ENCODE measurements at places on chromosomes 7 and 10.

DNA sequence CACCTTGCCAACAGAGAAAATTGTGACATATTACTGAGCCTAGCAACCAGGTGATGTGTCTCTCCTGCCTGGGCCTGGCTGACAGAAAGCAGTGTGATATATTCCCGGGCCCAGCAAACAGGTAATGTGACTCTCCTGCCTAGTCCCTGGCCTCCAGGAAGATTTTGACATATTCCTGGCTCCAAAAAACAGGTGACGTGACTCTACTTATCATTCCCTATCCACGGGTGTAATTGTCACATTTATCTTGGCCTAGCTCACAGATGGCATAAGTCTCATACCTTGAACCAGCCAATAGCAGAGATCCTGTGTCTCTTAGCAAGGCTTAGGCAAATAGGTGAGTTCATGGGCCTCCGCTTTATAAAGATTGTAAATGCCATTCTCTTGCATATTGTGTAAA, 49.6 kb upstream of the ZNF680 start:
- no peak for DNase-seq

DNA sequence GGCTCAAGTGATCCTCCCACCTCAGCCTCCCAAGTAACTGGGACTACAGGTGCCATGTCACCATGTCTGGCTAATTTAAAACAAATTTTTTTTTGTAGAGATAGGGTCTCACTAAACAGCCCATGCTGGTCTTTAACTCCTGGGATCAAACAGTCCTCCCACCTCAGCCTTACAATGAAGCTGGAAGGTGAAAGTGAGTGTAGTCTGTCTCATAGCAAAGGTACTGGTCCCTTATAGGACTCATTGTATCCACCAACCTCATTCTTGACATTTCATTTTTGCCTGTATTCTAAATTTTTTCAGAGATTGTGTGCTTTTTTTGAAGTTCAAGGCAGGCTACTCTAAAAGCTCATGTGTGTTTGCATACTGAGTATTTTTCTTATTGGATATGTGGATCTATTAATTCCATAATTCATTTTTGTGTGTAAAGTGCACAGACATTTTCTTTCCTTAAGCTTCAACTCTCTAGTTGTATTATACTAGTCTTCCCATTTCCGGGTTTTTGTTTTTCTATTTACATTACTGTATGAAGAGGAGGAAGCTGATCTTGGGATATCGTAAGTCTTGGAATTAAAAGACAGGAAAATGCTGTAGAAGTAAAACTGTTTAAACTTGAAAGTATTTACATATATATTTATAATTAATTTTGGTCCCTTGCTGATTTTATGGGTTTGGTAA, 13.3 kb downstream of the KMT2E start:
- no peak for DNase-seq

GRCh38 chr10:128072941-128073645, 53.1 kb downstream of the MKI67 start:
- DNase-seq = no peak

DNA sequence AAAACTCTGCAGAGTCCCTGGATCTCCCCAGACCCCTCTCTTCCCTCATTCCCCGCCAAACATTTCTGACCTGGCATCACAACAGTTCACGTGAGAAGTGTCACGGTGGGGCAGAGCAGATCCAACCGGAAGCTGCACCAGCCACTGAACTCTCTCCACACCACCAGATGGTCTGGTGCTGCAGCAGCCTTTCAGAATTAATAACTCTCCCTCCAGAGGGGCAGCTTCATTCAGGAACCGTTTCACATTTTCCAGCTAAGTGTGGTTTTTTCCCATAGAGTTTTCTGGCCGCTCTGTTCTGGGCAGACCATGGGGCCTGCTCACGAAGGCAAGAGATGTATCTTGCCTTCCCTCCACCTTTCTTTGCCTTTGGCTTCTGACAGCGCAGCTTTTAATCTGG, 486.7 kb upstream of the GALNT17 start:
- no peak for DNase-seq

DNA sequence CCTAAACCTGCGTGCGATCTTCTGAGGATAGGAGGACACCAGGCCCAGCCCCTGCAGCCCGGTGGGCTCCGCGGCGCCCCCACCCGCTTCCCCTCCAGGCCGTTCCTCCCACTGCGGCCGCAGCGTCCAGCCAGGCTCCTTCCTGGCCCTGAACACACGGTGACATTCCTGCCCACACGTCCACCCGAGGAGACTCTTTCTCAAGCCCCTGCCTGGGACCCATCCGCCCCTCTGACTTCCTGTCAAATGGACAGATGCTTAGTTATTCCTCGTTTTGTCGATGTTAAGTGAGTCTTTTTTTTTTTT, 32.4 kb upstream of the RNF32 start:
- DNase-seq = no peak

DNA sequence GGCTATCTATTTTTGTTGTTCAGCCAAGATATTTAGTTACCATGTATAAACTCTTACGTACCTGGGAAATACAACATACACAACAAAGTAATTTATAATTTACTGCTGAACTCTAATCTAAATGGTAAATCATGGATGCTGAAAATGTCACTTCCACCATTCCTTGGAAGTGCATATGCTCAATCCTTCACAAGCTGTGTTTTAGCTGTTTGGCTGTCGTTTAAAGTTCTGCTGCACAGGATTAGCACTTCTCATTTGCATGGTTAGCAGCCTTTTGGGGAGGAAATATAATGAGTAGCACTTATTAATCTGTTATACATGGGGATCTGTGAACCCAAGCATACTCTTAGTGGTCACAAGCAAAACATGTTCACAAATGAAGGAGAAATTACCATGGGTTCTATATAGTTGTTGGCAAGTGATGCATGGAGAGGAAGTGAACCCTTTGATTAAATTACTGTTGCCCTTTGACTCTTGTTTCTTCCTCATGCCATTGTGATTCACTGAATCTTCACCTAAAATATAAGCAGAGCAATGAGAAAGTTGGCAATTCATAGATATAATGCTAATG, 18.5 kb downstream of the PIK3CG start:
- no peak for DNase-seq

- DNase-seq = no peak
Measured at GRCh38 chr10:101446071-101446470, 92.1 kb downstream of the BTRC start.

GRCh38 chr10:52319926-52320325, 5.8 kb downstream of the DKK1 start:
- no peak for DNase-seq

- DNase-seq = no peak
Measured at GRCh38 chr7:131765575-131765974, 209.1 kb upstream of the PODXL start.

- no peak for DNase-seq
Measured at GRCh38 chr7:147483634-147484292, 1106.8 kb upstream of the C7orf33 start.

- no peak for DNase-seq
Measured at GRCh38 chr10:130634816-130635215, 498.6 kb downstream of the GLRX3 start.

GRCh38 chr7:108347616-108348015, 108.6 kb downstream of the NRCAM start:
- DNase-seq = no peak

DNA sequence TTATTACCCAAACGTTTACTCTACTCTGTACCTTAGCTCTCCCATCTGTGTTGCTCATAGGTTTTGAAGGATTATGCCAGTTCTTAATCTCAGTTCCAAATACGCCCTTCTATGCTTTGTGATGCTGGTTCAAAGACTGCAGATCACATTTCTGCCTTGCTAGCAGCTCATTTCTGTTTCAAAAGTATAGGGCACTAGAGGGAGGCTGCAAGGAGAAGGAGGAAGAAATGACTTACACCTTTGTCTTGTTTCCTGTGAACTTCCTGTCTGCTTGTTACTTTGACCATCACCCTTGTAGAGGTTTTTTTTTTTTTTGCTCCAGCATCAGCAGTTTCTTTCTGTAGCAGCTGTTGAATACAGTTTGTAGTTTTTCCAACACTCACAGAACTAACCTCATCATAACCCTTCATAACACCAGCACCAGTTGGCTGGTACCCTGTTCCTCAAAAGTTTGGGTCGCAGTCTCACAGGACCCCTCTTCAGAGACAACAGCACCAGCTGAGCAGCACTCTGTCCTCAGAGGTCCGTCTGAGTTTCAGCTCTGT, 16.5 kb downstream of the SLK start:
- DNase-seq = no peak

DNA sequence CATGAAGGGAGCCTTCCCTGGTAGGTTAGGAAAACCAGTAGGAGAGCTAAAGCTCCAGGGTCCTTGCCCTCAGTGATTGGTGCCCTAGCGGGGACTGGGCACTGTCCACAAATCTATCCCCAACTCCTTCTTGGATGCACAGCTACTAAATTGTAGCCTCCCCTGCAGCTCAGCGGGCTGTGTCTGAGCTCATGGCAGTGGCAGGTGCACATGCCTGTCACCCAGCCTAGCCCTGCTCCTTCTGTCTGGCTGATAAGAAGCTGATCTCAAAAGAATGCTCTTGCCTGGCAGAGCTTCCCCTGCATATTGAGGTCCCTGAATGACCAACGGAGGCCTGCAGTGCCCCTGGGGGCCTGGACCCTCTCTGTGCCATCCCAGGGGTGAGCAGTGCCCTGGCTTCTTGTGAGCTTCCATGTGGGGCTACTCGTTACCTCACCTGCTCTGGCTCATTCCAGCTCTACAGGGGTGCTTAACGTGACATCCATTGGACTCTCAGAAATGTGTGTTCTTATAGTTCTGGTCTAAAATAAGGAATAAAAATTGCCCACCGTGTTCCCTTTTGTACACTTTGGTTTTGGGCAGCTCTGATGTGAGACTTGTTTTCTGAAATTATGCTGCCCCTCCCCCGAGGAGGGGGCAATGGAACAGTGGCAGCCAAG, 59.8 kb upstream of the ANTXRL start:
- no peak for DNase-seq

- no peak for DNase-seq
Measured at GRCh38 chr10:33722067-33722466, 387.6 kb upstream of the NRP1 start.

Measured in T-helper 2 cell (primary cell).